ENCODE measurements at places on chromosomes 2 and 18.

DNA sequence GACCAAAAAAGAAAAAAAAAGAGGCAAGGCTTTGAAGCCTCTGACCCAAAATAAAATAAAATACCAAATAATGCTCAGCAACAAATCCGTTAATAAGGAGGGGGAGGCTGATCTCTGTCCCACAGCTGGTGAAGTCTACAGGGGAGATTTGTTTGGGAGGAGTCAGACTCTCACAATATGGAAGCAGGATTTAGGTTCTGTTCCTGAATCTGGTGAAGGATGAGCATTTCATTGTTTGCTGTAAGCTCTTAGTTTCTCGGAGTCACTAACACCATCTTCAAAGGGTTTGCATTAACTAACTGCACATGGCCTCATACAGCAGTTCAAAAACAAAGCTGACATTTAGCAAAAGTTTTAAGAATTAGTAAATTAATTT lies 339.4 kb upstream of the TNP1 start:
- DNase-seq, result no peak

DNA sequence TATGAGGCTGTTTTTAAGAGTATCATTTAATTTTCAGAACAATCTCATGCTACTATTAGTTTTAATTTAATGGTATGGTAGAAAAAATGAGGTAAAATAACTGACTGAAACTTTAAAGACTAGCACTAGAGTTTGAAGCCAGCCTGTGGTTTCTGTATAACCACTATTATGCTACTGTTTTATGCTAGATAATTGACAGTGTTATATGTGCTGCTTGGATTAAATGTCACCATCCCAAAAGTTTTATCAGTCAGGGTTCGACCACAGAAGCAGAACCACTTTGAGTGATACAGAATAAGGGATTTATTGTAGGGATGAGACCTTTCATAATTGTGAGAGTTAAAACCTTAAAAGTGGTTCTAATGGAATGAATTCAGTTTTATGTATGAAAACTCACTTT lies 271.6 kb downstream of the PTGR3 start:
- no peak for DNase-seq

GRCh38 chr18:34991561-34991960 lies 49.7 kb upstream of the MAPRE2 start:
- no peak for DNase-seq

DNA sequence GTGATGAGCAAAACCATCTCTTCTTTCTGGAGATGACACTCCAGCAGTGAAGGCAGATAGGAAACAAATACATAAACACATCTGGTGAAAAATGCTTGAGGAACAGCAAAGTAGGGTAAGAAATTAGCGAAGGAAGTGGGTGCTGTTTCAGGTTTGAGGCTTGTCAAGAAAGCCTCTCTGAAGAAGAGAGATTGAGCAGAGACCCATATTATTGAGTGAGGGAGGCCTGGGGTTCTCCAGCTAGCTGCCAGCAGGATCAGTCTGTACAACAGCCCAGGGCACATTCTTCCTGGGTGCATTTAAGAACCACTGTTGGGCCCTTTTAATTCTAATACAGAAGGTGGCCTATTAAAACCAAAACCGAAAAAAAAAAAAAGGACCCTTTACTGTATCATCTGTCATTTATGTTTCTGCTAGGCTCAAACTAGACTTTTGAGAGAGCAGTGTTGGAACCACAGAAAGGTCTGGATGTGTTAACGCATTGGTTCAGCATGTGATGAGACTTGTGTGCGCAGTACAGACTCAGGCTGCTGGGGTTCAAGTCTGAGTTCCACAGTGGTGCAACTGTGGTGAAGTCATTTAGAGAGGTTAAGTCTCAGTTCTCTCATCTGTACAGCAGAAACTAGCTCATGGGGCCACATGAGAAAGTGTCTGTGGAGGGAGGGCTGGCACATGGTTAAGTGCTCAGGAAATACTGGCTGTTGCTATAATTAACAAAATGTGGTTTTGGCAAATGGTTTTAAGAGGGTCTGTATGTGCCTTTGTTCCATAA lies 28.9 kb downstream of the MGAT5 start:
- no peak for DNase-seq

GRCh38 chr2:201987426-201987825 lies 46.2 kb upstream of the FZD7 start:
- no peak for DNase-seq

DNA sequence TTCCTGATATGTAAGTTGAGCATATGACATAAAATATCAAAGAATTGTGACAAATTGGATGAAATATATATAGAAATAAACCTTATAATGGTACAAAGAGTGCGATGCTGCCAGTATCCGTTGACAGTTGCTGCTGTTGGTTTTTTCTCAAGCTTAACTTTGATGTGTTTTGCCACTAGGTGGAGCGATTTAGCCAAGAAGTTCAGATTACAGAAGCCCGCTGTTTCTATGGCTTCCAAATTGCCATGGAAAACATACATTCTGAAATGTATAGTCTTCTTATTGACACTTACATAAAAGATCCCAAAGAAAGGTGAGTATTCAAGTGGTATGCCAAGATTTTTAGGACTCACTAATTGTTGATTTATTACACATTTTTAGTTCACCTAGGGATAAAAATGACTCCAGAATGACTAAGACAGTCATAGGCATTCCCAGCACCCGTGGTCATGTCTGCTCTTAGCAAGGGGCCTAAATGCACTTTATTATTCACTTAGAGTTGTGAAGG lies 2.1 kb downstream of the RRM2 start:
- DNase-seq, result peak; percentile 36

GRCh38 chr2:98378901-98379300 lies 32.6 kb downstream of the CNGA3 start:
- DNase-seq, result no peak

DNA sequence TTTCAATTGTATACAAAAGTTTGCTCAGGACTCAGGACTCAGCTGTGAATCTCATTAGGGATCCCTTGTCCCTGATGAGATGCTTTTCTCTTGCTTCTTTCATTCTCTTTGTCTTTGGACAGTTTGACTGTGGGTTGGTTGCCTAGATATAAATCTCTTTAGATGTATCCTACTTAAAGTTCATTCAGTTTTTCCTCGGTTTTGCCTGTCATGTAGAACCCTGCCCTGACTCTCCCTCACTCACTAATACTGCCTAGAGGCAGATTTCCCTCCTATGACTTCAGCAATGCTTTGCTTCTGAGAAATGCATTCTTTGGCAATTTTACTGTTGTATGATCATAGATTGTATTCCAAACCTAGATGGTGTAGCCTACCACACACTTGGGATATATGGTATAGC lies 421.4 kb upstream of the TCF4 start:
- no peak for DNase-seq

DNA sequence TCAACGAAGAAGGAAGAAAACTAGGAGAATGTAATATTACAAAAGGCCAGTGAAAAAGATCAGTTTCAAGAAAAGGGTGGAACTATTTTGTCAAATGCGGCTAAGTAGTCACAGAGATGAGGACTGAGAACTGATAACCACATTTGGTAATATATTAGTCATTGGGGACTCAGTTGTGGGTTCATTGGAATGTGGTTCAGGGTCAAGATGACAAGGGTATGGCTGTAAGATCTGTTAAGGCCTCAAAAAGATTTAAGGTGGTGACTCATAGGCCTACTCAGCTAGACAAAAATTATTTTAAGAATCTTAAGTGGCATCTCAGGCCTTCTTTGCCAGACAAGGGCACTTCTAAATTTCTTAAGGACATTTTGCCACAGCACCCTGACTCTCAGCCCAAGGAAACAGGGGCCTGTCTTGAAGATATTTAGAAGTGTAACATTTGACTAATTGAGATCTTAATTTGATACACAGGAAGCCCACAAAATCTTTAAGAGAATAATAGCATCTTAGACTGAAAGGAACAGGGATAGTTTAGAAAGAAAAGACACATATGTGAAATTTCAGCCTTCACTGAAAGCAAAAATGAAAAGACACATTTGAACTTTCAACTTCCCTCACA lies 81.3 kb downstream of the STRADB start:
- no peak for DNase-seq

DNA sequence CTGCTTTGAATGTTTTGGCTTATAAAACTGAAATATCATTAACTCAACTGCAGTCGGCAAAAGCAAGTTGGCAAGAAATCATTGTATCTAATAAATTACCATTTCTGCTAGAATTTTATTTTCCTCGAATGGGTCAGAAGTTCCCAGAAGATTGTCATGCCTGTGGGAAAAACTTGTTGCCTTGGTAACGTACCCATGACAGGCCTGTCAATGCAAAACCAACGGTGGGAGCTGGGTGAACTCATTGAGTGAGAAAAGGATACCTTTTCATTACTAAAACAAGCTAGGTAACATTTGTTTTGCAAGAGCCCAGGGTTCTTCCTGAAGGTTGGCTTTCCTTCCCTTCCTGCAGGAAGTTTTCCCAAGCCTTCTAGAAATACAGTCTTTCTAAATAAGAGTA lies 9.5 kb downstream of the PLB1 start:
- DNase-seq, result no peak

- DNase-seq, result no peak
Measured at GRCh38 chr18:22765896-22766295, 167.2 kb upstream of the RBBP8 start.

GRCh38 chr2:127826047-127826446 lies 15.1 kb upstream of the WDR33 start:
- no peak for DNase-seq

GRCh38 chr2:232776435-232776834 lies at the start of gene KCNJ13:
Gene KCNJ13, minus strand, starts transcription at chr2:232776565. Its CDS starts 5,203 bp downstream, at chr2:232771362.
- no peak for DNase-seq

- no peak for DNase-seq
Measured at GRCh38 chr2:64639691-64640090, 14.0 kb downstream of the SERTAD2 start.

DNA sequence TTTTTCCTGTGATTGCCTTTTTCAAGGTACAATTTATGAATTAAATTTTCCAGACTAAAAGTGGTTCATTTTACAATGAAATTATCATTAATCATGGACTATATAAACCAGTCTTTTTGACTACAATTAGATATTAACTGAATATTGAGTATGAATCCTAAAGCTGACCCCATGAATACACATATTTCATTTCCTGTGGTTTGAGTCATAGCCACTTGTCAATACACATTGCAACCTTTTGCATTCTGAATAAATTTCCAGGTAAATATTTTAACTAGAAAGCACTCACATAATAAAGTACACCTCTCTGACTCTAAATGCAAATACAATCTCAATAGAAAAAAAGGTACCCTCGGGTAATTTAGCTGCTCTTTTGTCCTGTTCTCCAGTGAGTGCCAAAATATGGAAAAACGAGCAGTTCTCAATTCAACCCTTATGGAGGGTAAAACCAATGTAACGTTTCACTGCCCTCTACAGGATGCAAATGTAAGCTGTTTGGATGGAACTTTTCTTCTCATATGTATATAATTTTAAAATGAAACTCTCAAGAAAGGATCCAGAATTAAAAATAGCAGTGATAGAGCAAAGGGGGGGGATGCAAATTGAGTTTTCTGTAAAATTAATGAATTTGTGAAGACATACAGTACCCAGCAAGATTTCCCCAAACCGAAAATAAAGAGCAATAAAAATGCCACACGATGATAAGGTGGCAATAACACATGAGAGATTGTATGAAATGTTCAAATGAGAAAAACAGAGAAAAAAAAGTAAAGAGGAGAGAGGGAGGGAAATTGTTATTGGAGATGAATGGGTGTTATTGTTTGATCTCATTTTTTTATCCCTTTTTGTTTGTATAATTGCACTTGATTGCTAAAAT lies 1795.7 kb upstream of the PIK3C3 start:
- peak; percentile 73 for DNase-seq

GRCh38 chr2:242029422-242030225 lies 160.1 kb downstream of the RTP5 start:
- DNase-seq, result no peak

DNA sequence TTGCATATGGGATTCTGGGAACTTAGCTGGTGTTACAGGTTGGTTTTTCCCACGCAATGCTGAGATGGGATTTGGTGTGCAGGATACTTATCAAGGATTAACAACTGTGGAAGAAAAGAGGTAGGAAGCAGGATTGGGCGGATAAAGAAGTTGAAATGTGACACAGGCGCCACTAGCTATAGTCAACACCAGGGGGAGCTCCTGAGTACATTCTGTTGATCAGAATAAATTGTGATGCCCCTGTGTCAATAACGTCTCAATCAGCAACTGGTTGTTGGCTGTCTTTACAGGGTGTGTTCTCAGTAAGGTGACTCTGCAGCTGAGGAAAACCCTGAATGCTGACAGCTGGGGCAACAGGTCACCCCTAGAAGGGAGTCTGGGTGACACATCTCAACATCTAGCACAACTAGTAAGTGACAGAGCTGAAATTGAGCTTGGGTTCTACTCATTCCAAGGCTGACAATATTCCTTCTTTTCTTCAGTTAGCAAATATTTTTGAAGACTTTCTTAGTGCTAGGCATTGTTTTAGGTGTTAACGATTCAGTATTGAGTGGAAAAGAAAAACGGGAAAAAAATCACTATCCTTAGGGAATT lies 143.0 kb downstream of the ARL6IP6 start:
- no peak for DNase-seq
